ENCODE measurements at places on chromosomes 3 and 15.

GRCh38 chr3:123909785-123910184, 25.7 kb upstream of the MYLK start:
- no peak for DNase-seq

DNA sequence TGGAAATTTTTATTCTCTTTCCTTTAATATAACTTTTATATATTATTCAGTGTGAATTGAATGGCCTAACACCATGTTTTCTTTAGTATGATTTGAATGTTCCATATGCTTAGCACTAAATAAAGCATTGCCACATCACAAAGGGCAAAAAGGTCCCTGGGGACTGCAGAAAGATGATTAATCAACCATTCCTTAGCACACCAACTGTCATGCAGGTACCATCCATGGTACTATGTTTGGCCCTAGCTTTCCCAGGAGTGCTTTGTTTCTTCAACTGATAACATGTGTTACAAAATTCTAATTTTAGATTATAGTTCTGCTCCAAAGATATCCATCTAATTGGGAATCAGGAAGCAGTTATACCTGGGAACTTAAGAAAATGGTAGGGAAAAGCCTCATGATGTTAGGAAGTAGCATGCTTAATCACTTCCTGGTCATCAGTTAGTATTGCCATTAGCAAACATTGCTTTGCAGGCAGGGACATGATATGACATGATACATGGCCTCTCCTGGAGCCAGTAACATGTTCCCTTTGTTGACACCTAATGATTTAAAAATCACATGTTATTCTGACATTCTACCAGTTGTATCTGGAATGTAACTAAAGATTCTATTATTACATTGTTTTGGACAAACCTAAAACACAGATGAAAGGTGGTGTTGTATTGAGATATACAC, 712.6 kb upstream of the GBE1 start:
- no peak for DNase-seq

DNA sequence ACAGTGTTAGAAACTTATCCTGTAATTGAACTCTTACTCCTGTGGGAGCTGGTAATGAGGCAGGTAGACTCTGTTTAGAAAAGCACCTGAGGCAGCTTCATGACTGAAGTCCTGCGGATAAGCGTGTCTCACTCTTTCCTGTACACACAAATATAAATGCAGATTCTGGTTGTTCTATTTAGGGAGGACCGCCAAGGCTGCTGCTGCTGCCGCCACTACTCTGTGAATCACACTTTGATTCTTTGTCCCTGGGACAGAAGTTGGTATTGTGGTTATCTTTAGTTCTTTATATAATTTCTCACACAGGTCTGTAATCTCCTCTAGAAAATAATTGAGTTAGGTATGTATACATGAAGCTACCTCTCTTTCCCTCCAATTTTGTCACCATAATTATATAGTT, 3.6 kb downstream of the LSAMP start:
- DNase-seq = no peak

DNA sequence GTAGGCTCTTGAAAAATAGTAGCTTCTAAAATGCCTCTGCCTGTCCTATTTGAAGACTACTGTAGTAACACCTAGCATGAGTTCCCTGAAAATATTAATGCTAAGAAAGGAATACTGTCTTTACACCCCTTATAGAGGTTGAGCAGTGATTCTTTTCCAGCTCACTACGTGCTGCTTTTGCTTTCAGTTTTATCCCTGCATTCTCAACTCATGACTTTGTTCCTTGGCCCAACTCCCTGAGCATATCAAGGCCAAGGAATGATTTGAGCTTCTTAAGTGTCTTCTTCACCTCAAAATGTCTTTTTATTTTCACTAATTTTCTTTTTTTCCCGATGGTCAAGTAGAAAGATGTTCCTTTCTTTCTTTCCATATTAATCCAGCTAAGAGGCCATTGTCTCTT, 16.5 kb upstream of the P2RY13 start:
- DNase-seq = no peak

DNA sequence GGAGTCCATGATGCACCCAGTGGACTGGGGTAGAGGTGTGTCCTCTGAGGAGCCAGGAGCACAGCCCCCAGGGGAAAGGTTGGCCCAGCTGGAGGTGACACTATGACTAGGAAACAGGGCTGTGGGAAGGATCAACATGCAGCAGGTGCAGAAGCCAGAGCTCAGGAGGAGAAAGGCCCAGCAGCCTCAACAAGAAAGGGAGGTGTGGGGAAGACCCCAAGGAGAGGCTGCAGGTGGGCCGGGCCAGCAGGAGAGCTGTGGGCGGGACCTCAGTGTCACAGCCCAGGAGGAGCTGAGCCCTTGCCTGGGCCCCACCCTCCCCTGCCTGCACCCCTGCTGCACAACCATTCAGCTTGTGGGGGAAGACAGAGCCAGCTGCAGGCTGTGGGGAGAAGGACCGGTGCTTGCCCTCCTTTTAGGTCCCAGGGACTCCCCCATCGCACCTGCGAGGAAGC, 18.4 kb upstream of the KLF13 start:
- DNase-seq = no peak

GRCh38 chr15:91866971-91867372, 13.5 kb downstream of the SLCO3A1 start:
- no peak for DNase-seq

DNA sequence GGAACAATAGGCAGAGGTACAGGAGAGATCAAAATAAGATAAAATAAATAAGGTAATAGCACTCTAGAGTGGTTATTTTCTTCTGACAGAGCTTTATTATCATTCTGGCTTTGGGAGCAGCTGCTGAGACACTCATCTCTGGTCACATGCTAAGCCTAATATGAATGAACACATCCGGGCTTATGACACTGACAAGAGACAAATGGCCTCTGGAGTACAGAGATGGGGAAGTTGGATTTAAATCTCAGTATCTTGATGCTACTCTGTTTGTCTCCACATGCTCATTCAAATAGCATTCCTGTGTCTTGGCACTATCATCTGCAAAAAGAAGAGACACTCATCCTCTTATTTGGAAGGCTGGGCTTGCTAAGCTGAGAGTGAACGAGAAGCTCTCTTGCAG, 55.6 kb downstream of the TMEM45A start:
- DNase-seq = no peak

DNA sequence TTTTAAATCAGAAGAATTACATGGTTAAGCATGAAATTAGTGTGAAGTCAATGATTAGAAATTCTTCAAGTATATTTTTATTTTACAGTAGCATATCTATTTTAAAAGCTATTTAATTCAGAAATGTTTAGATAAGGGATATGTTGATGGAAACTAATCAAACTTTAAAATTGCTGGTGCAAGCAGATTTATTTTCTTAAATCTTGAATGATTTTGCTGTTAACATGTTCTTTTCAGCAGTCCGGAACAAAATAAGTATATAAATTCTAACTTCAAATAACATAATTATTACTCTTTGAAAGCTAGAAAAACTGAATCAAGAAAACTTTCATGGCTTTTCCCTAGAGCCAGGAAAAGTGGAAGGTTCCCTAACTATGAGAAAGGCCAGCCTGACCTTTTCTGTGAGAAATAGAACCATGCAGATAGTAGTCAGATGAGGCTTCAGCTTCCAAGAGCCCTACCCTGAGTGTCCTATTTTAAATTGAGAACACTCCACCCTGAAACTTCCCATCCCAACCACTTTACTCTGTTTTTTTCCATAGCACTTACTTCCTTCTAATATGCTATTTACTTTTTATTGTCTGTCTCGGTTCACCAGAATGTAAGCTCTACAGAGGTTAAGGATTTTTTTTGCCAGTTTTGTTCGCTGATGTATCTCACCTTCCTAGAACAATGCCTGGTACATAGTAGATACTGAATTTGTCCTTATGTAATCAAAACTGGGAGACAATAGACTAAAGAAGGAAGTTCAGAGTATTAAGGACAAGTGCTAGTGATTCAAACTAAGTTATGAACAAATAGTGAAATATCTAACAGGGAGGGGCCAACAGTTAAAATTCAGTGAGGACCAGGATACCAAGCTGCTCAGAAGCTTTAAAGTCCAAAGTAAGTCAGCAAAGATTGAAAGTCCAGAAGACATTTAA, 66.8 kb downstream of the CD200R1L start:
- DNase-seq = no peak

- DNase-seq = no peak
Measured at GRCh38 chr3:190323246-190323626, 990 bp upstream of the CLDN1 start.

DNA sequence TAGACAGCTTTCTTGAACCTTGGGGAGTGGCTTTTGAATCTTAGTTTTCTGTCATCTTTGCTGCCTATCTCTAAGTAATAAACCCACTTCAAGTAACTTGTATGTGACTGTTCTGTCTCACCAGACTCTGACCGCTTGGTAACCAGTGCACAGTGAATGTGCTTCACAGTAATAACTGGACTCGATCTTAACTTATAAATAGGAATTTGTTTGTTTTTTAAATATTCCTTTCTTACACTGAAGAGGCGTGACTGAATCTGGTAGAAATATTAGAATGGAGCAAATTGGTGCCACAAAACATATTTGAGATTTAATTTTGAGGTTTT, 318.0 kb downstream of the GBE1 start:
- DNase-seq = no peak

- no peak for DNase-seq
Measured at GRCh38 chr15:47410247-47410646, 307.1 kb upstream of the SEMA6D start.

GRCh38 chr3:29665688-29666087, 384.8 kb downstream of the RBMS3 start:
- DNase-seq = no peak

DNA sequence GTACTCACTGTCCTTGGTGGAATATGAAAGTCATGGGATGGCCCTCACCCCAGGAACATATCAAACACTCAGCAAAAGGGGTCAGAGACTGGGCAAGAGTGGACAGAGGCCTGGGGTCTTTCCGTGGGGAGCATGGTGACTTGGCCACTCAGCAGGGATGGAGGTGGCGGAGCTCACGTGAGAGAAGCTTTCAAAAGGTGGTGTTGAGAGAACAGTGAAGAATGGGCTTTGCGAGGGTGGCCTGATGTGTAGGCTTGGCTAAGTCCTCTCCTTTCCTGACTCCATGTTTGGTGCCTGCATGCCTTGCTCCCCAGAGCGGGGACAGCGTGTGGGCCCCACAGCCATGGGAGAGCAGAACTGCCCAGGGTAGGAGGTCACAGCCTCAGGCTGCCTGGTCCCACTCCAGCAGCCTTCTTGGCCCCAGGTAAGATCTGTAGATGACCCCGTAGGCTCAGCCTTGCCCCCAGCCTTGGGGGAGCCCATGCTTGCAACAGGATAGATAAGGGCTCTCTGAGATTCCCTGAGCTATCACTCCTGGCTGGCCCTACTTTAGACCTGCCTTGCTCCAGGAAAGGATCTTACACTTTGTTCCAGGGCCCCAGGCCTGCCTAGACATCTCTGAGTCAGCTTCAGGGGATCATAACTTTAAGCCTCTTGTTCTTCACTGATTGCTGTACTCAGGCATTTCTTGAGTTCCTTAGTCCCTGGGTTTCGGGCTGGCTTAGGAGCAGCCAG, 17.0 kb downstream of the RPLP1 start:
- no peak for DNase-seq

DNA sequence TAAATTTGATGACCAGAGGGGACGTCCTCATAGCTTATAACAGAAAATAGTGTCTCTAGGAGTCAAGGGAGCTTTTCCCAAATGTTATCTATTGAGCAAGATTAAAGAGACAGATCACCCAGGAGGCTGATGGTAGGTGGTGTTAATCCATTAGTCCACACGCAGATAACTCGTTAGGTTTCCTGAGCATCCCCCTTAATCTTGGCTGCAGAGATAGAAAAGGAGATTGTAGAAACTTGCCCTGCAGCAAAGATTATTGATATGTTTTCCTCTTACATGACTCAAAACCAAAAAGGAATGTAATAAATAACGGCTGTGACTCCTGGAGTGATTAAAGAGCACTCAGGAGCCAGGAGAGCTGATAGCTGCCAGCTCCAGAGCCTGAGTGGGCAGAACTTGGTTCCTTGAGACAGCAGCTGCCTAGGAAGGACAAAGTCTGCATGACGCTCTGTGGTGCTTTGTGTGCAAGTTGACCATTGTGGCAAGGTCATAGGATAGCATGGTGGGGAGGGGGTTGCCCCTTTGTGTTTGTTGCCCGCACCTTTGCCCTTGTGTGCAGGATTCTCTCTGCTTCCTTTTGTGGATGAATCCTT, 234.8 kb downstream of the PTPRG start:
- DNase-seq = no peak

- no peak for DNase-seq
Measured at GRCh38 chr3:122803977-122804376, 9.1 kb downstream of the SLC49A4 start.

GRCh38 chr3:156474560-156475389, 80.1 kb downstream of the SSR3 start:
- peak; percentile 16 for DNase-seq

GRCh38 chr3:32420126-32421038, 28.7 kb downstream of the CMTM7 start:
- no peak for DNase-seq

DNA sequence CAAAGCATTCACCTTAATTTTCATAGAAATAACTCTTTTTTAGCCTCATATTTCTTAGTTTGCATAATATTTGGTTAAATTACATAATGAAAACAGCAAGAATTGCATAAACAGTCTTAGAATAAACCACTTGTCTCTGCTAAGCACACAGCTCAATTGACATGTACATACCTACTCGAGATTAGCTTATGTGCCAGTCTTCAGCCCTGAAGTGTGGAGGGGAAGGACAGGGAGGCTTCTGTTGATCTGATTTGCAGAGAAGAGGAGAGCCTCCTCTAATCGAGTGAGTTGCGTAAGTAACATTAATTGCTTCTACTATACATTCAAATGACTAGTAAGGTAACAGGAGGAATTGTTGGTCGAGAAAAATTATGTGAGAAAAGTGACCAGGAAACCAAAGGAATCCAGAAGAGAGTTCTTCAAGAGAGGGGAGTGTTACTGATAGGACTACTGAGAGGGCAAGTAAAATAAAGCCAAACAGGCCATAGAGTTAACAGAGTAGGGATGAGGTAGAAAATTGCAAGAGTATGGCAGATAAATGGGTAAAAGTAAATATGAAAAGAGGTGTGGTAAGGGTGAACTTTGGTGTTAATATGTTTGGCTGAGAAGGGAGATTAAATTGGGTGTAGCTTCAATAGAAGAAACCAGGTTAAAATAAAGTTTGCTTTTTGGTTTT, 7.1 kb upstream of the GOLIM4 start:
- DNase-seq = no peak

GRCh38 chr3:133441867-133442270, 42.0 kb downstream of the BFSP2 start:
- no peak for DNase-seq

GRCh38 chr3:170056710-170057454, 19.1 kb downstream of the GPR160 start:
- DNase-seq = no peak

DNA sequence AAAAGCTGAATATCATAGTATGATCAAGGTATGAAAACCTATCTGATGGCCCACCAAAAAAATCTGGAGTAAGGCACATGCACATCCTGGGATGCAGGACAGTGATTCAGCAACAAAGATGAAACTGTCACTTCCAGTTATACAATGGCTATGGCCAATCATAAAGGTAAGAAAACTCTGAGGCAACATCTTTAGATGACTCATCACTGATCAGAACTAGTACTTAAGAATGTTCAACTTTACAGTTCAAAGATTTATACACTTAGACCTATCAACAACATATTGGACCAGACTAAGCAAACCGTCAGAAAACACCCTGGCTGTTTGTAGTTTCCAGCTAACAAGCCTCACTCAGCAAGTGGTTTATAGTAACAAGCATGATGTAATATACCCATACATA, 21.3 kb upstream of the PLCH1 start:
- no peak for DNase-seq

Data from NCI-H2081 (cell line).